ENCODE measurements at places on chromosomes 2 and 18.

GRCh38 chr2:218017211-218018053 lies 14.6 kb upstream of the TNS1 start:
- DNase-seq, result no peak

GRCh38 chr2:69225933-69226332 lies 161.1 kb downstream of the GFPT1 start:
- DNase-seq, result no peak

GRCh38 chr2:240293557-240294461 lies 141.7 kb upstream of the GPC1 start:
- DNase-seq, result no peak

DNA sequence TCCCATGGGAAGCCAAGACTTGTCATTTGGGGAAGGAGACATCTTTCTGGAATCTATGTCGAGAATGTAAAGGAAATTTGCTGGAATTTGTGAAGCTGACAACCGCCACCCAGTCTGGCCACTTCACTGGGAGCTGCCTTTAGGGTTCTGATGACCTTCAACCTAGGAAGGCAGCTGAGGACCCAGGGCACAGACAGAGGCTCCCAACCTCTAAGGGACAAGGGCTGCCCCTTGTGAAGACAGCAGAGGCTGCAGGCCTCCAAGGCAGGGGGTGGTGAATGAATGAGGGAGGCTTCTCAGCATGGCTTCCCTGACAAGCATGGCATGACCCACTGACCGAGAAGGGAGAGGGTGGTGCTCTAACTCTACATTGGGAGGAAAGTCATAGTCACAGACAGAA lies 128.9 kb upstream of the ASB18 start:
- DNase-seq, result no peak

DNA sequence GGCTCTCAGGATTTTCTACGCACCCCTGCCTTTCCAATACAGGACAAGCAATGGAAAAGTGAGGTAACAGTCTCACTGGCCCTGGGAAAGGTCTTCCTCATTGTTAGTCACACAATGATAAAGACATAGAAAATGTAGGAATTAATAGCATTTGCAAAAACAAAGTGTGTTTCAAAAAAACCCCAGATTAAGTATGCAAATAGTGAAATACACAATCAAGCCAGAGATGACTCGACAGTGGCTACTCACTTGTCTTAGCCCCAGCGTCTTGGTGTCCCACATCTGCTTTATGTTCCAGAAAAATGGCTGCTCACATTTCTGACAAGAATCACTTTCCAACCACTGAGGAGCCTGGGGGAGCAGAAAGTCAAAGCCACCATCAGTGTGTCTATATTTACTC lies 47.0 kb upstream of the AP1S3 start:
- no peak for DNase-seq

- no peak for DNase-seq
Observed at GRCh38 chr18:38406607-38407006, 841.0 kb upstream of the CELF4 start.

DNA sequence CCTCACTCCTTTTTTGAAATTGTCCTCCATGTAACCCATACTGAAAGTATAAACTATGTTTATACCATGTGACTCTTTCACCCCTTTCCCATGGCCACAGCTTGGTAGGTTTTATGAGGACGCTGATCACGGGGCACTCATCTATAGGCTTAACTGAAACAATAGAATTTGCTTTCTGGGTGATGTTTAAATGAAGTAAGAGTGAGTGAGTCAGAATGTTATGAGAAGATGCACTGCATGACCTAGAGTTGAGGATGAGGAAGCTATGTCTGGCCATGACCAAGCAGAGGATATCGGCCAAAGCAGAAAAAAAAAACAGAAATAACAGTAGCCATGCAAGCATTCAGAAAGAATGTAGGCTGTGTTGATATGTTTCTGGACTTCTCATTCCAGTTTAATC lies 34.9 kb downstream of the SCN1A start:
- no peak for DNase-seq

- DNase-seq, result no peak
Observed at GRCh38 chr2:96916646-96917543, 47.0 kb upstream of the SEMA4C start.

GRCh38 chr18:12686100-12686499 lies 16.4 kb downstream of the CEP76 start:
- no peak for DNase-seq

DNA sequence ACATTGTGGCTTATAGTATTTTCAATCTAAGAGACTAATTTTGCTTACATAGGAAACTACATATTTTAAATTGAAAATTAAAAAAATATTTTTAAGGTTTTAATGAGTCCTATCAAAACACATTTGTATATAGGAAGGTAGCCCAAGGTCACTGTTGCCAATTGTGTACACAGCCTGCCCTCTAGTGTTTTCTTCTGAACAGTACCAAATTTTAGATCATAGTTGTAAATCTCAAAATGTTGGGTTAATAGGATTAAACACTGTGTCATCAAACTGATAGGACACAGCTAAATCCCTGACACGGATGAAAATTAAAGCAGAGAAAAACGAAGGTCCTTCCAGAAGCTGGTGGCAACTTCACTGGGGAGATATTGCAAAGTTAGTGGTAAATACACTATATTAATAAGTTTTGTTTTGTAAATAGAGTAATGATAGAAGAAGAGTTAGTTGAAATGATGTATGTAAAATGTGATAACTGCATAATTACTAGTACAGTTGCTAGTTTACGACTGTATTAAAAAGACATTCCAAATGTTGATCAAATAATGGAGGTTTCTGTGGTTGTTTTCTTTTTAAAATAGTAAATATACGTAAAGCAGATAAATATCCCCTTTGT lies 19.7 kb downstream of the CLUL1 start:
- no peak for DNase-seq

DNA sequence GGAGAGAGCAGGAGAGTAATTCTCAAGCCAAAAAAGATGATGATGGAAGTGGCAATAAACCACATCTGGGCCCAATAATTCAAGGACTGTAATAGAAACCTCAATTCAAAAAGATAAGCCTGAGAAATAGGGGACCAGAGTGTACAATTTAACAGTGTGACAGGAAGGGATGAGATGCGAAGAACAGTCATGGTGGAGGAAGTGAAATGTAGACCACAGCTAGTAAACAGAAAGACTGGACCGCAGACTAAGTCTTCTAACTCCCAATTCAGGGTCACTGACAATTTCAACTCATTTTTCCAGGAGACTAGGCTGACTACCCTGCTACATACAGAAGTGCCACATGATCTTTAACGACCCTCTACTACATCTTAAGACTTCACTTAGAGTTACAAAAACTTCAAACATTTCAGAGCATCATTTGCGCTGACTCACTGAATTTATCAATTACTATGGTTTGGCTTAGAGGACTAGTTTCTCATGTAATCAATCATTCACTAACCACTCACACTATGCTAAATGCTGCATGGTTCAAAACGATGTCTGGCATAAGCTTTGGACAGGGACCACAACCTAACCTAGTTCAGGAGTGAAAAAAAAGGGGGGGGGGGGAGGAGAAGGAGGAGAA lies 9.0 kb downstream of the CUL3 start:
- no peak for DNase-seq

DNA sequence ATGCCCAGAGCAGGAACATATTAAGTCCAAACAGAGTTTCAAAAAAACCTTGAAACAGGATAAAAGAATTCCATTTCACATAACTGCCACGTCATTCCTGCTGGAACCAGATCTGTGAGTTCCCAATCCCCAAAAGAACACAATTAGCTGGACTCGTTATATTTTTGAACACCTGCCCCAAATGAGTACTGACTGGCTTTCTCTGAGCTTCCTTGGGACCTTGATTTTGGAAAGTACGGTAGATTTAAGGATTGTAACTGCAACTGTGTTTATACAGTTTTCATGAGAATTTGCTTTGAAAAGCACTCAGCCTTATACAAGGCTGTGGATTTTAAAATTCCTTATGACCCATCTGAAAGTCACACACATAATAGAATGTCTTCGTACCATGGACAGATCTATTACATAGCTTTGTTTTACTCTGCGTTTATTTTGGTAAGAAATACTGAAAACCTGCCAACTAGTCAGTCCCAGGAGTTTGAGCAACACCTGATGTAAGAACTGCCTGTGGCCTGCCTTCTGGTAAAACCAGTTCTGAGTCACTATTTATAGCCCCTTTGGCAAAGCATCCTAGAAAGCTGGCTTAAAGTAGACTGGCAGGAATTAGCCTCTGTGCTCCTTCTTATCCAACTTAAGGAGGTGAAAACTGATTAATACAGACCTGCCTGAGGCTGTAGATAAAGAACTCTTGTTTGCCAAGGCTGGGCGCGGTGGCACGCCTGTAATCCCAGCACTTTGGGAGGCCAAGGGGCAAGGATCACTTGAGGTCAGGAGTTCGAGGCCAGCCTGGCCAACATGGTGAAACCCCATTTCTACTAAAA lies 48.1 kb downstream of the MERTK start:
- DNase-seq, result no peak

GRCh38 chr18:7877609-7878008 lies 310.5 kb downstream of the PTPRM start:
- no peak for DNase-seq

All from activated T-helper 1 cell treated with anti-CD3 and anti-CD28 coated beads, Interleukin-2, amount 50 U/mL, for 16 hours (primary cell).